ENCODE measurements at places on chromosomes 4 and X.
A peak's percentile ranks its signal among the peaks of the same experiment; 100 is the strongest.

GRCh38 chr4:40587826-40588225, 41.8 kb downstream of the RBM47 start:
- DNase-seq: no peak

DNA sequence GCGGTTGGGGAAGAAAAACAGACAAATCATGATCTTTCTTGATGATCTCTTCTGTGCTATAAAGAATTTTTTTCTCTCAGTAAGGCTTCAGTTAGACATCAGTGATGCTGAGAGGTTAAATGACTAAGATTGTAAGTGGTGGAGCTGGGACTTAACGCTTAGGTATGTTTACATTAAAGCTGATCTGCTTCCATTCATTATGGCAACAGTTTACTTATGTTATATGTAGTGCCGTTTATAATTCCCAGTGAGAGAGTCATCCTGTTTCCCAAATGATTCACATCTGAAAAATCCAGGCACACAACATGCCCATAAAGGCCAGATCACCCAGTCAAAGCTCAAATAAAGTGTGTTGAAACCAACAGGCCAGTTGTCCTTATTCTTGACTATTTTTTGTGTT, 50.1 kb downstream of the CENPVL3 start:
- DNase-seq: no peak

- DNase-seq: no peak
Measured at GRCh38 chrX:17542123-17542522, 167.1 kb downstream of the NHS start.

DNA sequence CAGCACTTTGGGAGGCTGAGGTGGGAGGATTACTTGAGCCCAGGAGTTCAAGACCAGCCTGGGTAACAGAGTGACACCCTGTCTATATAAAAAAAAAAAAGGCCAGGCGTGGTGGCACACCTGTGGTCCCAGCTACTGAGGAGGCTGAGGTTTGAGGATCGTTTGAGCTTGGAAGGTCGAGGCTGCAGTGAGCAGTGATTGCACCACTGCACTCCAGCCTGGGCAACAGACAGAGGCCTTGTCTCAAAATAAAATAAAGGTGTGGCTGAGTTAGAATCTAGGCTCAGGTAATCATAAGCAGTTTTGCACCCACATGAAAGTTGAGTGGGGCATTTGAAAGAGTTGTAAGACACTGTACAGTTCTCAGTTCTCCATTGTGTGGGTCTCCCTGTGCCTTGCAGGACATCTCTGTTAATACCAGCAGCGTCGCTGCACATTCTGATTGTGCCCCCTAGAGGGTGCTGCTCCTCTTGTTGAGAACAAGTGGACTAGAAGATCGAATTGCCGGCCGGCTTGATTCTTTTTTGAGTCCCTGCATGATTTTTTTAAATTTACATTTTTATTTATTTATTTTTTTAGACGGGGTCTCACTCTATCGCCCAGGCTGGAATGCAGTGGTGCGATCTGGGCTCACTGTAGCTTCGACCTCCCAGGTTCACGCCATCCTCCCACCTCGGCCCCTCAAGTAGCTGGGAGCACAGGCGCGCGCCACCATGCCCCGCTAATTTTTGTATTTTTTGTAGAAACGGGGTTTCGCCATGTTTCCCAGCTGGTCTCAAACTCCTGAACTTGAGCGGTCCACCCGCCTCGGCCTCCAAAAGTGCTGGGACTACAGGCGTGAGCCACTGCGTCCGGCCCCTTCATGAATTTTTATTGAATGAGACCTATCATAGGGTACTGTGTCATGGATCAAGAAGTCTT, 73.6 kb upstream of the RBMX start:
- DNase-seq: peak; percentile 7

- DNase-seq: no peak
Measured at GRCh38 chr4:146059151-146059550, 116.4 kb upstream of the LSM6 start.

DNA sequence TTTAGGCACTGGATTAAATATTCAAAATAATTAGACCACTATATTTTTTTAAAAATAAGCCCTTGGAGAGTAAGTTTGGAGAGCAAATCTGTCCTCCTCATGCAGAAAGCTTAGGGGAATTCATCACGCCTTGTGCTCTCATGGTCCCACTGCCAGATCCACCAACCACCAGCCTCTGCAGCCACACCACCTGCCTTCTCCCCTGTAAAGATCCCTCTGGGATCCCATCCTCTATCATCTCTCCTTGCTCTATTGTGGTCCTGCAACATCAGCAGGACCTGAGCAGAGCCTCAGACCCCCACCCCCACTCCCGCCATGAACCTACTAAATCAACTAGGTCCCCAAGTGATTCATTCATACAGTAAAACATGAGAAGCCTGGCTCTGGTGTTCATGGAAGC, 482.6 kb upstream of the GALNT7 start:
- no peak for DNase-seq

DNA sequence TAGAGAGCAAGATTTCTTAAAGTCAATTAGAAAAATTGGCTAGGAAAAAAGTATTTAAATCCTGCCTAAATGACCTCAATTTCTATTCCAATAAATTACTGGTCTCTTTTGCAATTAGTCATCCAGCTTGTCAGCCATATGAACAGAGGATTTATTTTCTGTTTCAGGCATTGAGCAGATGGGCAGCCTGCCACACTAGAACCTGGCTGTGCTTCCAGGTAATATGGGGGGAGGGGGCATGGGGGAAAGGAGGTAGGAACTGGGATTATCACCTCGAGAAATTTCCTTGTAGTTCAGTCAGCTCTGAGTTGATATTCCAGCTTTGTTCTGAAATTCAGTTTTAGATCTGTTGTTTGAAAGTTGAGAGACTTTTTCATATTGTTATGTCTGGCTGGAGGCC, 206.3 kb upstream of the LCORL start:
- no peak for DNase-seq

DNA sequence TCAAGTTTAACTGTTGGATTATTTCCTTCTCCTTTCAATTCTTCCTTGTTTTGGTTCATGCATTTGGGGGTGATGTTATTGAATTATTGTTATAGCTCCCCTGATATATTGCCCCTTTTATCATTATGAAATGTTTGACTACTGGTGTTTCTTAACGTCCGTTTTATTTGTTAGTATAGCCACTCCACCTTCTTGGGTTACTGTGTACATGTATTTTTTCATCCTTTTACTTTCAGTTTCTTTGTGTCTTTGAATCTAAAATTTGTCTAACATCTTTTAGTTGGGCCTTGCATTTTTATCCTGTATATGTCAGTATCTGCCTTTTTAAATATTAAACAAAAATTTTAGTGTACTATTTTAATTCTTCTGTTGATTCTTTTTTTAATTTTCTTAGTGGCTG, 88.7 kb downstream of the TNIP2 start:
- no peak for DNase-seq

- DNase-seq: no peak
Measured at GRCh38 chr4:74545448-74545847, 100.5 kb downstream of the AREG start.

Measured in iPS DF 19.7 (cell line).